ENCODE measurements at places on chromosomes 2 and 18.

- no peak for DNase-seq
Observed at GRCh38 chr18:58788971-58789875, 75.5 kb upstream of the ZNF532 start.

DNA sequence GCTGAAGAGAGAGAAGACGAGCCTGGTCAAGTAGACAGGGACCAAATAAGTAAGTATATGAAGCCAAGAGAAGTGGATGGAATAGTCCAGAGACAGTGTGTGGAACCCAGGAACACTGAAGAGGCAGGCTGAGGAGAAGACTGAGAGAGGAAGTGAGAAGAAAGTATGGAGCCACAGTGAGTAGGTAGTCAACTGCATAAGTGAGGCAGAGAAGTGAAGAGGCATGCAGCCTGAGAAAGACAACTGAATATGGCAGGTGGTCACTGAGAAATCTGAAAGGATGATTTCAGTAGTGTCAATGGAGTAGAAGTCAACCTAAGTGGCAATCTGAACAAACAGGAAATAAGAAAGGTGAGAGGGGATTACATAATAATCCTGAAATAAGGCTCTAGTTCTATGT, 55.4 kb downstream of the CWC22 start:
- DNase-seq, result no peak

GRCh38 chr18:25459814-25460213, 107.8 kb upstream of the ZNF521 start:
- no peak for DNase-seq

DNA sequence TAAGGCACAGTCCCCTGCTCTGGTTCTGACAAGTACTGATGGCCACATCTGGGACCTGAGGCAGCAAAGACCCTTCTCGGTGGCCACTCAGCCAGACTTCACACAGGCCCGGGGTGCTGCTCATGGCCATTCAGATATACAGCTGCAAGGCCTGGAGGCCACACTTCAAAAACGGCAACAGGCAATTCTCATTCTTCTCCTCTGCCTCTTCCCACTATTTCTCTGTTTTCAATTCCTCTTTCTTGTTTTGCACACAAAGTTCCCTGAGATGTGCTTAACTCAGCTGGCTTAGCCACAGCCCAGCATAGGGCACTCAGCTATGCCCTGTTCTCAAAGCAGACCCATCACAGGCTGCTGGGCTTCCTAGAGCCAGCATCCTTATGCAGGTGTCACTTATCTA, 29.9 kb downstream of the PTPN18 start:
- DNase-seq, result no peak

GRCh38 chr2:88197732-88198131, 27.6 kb downstream of the THNSL2 start:
- DNase-seq, result no peak

DNA sequence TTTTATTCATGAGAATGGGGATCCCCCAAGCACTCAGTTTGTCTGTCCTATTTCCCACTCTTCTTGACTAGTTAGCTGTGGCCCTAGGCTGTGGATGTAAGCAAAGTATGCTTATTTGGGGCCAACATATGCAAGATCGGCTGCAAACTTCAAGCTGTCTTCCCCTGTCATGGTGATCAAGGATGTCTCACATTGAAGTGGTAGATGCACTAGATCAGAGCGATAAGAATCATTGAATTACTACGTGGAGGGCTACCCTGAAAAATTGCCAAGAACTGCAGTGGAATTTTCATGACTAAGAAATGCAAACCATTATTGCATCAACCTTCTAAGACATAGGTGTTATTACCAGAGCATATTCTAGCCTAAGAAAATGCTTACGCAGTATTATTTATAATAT, 527.4 kb downstream of the RNF144A start:
- DNase-seq, result no peak

DNA sequence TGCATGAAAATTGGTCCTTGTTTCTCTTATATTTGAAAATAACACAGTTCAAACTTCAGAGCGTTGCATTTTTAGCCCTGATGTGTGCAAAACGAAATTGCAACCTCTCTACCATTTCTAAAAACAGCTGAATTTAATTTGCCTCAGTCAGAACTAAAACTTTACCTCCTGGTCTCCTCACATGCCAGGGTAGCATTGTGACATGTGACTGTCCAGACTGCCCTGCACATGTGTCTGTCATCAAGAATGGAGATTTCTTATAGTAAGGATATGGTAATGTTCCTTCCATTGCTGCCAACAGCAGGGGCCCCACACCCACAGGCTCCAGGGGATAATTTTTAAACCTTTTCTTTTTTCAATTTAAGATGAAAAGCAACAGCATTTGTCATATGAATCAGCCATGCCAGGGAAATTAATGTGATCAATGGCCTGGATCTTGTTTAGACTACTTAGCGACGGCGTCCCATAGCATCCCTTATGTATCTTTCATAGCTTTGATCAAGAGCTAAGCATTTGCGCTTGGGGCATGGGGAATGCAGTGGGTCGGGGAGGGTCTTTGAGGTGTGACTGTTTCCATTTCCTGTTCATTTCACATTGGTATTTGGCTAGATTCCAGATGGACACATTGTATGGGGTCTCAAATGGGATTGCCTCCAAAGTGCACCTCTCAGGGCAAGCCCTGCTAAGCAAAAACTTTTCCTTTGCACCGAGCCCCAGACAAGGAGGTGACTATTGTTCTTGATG, 92.4 kb upstream of the RASGRP3 start:
- DNase-seq, result no peak

GRCh38 chr2:132542953-132543569, 126.5 kb downstream of the GPR39 start:
- no peak for DNase-seq

DNA sequence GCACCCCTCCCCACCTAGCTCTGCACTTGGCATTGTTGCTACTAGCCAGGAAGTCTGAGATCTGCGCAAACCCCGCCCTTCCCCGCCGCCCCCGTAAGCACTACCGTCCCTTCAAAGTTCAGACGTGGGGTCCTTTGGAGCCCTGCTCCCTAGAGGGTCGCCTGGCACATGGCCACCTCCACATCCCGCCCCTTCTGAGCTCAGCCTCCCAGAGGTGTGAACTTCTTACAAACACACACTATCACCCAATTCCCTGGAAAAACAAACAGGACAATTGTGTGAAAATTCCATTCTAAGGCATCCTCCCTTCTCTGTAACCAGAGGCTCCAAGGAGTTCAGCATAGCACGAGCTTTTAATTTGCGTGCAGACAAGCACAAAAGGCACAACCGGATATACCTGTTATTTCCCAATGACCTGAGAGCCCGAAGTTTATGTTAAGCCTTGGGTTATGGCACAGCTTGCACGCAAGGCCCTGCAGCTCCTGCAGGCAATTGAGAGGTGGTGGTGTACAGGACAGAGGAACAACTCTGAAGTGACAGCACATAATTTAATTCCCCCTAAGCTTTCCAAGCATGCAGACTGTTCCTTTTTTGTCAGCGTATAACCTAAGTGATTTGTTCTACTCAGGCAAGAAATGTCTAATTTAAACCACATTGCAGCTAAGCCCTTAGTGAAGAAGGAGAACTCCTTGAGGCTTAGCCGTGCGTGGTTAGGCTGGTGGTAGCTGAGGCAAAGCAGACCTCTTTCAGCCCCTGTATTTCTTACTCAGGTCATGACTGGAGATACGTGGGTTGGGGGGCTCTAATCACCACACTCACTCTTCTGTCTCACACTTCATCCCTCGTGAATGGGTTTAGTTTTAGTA, 20.3 kb upstream of the CYP1B1 start:
- DNase-seq, result no peak

- DNase-seq, result no peak
Observed at GRCh38 chr2:108854484-108854883, 67.9 kb downstream of the CCDC138 start.

- DNase-seq, result no peak
Observed at GRCh38 chr2:166802475-166802874, 85.8 kb upstream of the XIRP2 start.

DNA sequence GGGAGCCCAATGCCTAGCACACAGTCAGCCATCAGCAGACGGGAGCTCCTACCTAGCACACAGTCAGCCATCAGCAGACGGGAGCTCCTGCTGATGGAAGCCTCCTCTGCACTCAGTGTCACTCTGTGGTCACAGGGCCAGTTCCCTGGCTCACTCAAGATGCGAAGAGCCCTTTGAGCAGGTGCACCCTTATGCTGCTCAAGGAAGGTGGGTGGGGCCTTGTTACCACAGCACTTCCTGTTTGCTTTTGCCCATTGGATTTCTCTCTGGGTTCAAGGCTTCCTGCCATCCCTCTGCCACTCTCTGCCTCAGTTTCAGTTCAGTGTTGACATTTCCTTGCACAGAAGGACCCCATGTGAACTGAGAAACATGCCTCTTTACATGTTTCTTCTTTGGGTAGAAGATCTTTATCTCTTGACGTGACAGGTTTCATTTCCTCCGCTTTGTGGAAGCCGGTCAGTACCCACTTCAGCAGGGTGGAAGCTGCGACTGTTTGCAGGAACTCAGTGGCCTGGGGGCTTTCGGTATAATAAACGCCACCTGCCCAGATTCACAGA, 11.6 kb downstream of the TRIB2 start:
- no peak for DNase-seq

DNA sequence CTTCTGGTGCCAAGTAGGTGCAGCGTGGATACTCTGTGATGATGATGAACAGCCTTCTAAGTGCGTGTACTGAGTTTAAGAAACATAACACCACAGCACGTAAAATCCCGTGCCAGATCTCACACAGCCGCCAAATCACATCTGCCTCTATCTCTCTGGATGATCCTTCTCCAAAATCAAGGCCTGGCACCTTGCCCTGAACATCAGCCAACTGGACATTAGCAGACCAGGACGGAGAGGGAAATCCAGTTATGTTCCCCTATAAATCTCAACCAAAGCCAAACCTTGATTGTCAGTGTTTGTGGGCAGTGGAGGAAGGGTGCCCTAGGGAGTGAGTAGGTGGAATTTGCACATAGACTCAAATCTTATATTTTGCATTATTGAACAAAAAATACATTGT, 164.3 kb downstream of the MIB1 start:
- DNase-seq, result no peak

GRCh38 chr2:27147935-27148334, 869 bp upstream of the TCF23 start:
- no peak for DNase-seq

- DNase-seq, result no peak
Observed at GRCh38 chr2:19425419-19425818, 67.0 kb upstream of the OSR1 start.

- DNase-seq, result no peak
Observed at GRCh38 chr2:36615222-36615621, 17.3 kb upstream of the FEZ2 start.

- no peak for DNase-seq
Observed at GRCh38 chr18:7980136-7980535, 413.0 kb downstream of the PTPRM start.

Measured in occipital lobe (tissue), 3 donors.